Renal cortex interstitium (tissue), 15 donors: ENCODE measurements at places on chromosomes 11 and 22. TPM values are rescaled to one million over a fixed set of nuclear protein-coding genes. Genes with fewer than 3 reads are reported as not detected.

Gene POTEH
- not detected for polyA plus RNA-seq

DNA sequence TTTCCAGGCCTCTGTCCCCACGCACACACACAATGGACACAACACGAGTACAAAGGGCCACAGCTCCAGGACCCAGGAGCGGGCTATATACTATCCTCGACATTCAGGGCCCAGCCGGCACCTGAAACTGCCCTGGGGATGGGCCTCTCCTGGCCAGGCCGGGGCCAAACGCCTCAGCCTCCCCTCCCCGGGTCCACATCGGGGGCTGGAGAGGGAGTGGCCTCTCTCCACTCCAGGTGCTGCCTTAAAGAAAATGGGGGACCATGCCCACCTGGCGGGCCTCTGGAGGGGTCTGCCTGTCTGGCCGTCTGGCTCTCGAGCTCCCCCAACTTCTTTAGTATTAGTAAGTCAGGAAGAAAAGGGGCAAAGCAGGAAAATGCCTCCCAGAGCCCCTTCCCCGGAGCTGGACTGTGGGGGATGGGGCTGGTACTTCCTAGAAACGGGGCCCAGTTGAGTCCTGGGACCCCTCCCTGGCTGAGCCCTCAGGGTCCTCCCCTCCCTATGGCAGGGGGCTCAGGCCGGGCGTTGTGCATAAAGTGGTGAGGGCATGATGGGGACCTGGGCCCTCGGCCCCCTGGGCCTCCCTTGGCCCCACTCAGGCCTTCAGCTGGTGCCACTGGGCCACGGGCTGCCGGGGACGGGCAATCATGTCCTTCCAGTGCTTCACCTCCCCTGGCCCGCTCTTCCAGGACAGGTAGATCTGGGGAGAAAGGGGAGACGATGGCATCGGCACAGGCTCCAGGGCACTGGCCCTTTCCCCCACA is 9.7 kb downstream of the LRRC10B start:
- no peak for DNase-seq

GRCh38 chr22:33652615-33653014 is 267.7 kb downstream of the LARGE1 start:
- DNase-seq, result no peak

DNA sequence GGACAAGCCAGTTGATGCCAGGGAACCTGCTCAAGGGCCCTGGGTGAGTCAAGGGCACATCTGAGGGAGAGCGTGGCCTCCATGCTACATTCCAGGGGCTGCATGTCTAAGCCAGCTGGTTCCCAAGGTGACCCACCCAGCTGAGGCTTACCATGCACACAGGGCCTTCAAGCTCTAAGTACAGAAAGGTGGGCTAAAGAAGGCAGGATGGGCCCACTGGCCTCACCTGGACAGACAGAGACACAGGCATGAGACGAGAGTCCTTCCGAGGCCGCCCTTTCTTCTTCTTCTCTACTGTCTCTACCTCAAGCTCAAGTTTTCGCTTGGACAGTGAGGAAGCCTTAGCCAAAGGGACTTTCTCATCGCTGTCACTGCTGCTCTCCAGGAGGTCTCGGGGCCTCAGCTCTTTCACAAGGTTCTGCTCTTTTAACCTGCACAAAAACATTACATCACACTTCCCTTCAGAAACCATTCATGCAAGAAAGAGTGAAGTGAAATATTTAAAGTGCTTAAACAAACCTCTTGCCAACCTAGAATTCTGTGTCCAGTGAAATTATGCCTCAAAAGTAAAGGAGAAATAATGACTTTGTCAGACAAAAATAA is 69.9 kb downstream of the HIRA start:
- DNase-seq, result no peak

DNA sequence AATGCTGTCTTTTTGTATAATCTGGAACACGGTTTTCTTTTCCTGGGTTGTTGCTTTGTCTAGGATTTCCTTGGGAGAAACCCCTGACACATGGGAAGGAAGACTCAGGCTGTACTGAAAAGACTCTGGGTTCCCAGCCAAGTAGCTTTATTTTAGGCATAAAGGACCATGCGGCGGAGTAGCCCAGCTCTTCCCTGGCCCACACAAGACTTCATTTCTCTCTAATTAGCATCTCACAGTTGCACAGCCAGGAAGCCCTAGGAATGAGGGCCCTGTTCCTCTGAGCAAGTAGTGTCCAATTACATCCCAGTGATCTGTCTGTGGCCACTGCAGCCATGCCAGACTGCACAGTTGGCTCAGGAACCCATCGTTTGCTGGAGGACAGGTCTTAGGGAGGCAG is 319.5 kb downstream of the TENM4 start:
- no peak for DNase-seq

- DNase-seq, result no peak
These were observed 26.6 kb downstream of the IGSF9B start for GRCh38 chr11:133930053-133930766.

Gene TRIM48
- polyA plus RNA-seq, result not detected

DNA sequence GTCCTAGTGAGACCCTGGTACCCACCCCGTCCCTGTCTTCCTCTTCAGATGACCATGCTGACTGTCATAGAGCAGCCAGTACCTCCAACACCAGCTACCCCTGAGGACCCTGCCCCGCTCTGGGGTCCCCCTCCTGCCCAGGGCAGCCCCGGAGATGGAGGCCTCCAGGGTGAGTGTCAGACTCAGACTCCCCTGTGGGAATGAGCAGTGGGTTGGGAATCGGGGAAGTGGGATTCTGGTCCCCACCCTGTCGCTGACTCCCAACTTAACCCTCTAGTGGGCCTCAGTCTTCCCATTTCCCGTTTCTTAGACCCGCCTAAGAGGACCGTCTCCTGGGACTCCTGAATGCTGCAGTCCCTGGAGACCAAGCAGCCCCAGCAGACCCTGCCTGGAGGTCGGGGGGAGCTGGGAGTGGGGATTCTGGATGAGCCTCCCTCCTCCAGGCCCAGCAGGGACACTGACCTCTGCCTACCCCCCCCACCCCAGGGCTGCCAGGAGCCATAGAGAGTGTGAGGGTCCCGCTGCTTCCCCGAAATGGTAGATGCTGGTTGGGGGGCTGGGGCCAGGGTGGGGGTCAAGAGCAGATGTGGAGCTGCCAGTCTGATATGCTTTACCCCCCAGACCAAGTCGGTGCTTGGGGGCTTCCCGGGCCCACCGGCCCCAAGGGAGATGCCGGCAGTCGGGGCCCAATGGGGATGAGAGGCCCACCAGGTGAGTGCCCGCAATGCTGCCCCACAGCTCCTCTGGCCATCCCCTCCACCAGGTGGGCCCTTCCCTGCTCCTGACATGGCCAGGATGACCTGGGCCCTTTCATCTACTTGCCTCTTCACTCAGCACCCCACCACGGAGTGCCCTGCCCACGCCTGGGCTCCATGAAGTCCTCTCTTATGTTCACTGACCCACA is 25.5 kb downstream of the EMID1 start:
- no peak for DNase-seq

DNA sequence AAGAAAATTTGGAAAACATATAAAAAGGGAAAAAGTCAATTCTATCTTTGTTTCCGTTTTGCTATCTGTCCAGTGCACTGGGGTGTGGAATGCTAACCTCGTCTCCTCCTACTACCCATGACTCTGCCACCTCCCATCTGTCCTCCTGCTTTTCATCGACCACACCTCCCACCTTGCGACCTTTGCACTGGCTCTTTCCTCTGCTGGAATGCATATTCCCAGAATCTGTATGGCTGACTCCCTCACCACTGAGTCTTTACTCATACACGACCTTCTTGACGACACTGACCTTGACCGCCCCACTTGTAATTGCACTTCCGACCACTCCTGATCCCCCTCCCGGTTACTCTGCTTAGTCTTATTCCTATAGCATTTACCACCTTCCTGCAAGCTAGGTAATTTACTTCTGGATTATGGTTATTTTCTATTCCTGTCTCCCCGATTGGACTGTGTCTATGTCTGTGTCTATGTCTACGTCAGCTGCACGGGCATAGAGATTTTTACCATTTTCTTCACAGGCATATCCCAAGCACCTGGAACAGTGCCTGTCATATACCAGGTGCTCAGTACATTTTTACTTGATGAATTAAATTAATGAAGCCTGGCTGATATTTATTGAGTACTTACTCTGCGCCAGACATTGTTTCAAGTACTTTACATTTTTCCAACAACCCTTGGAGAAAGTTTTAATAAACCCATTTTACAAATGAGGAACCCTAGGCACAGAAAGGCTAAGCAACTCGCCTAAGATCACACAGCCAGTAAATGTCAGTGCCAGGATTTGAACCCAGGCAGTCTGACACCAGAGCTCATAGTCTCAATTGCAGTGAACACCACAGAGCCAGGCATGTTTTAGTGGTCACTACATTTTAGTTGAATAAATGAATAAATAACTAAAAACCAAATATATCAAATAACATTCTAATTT is 89.3 kb upstream of the SLC22A12 start:
- no peak for DNase-seq

- DNase-seq, result no peak
These were observed at the start of gene BBOX1 for GRCh38 chr11:27040302-27041115. BBOX1 (plus strand) TSS chr11:27040815; CDS start chr11:27055431, 14,616 bp downstream.

DNA sequence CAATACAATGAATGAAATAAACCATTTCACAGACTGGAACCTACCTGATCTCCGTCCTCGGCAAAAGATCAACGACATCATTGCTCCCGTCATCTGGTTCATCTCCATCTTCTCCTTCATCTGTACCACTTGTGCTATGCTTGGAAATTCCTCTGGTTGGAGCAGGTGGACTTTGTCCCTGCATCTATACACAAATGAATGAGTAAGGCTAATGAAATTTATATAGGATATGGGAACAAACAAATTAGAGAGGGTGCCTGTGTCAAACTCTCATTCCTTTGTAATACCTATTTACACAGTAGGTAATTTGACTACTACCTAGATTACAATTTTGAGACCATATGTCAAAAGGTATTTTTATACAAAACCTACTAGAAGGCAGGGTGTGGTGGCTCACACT is 59.4 kb downstream of the F2 start:
- DNase-seq, result no peak

DNA sequence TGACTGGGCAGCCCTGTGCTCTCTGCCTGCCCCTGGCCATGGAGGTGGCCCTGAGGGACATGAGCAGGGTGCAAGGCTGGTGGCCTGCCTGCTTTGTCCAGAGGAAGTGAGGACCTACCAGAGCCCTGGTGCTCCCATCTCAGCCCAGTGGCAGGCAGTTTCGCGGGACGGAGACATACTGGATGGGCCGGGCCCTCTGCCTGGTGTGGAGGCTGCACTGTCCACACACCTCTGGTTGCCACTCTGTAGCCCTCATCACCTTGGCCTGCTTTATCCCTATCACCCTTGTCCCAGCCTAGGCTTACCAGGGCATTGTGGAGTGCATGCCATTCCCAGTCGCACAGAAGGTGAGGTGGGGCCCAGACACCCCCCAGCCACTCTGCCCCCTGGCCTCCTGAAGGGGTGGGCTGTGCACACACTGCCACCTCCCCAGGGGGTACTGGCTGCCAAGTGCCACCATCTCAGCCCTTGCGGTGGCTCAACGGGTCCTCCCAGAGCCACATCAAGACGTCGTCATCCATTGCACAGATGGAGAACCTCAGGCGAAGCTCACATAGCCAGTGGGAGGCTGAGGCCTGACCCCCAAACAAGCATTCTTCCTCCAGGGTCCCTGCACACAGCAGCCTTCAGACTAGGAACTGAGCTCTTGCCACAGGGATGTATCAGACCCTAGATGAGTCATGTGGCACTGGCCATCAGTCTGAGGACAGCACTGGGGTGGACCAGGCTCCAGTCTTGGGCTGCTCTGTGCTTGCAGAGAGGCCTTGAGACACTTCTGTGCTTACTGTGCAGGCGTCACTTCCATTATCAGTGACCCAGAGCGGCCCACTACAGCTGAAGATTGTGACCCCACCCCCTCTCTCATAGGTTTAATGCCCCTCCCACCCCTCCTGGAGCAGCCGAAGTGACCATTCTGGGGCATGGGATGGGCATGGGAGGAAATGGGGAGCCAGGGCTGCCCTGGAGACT is 176.1 kb downstream of the IGLL1 start:
- DNase-seq, result no peak

DNA sequence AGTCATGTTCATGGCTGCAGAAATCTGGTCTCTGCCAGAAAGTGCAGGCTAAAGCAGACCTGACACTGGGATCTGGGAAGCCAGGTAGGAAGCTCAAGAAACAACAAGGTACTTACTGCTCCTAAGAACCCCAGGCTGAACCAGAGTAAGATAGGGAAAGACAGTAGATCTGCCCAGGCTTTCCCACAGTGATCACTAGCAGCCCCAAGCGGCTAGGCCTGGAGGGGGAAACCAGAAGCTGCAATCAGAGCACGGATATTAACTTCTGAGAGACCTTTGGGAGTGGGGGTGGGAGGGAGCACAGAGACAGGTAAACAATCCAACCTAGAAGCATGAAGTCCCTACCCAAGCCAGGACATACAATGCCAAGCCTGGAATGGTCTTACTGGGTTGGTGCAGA is 135.2 kb upstream of the C11orf58 start:
- no peak for DNase-seq

DNA sequence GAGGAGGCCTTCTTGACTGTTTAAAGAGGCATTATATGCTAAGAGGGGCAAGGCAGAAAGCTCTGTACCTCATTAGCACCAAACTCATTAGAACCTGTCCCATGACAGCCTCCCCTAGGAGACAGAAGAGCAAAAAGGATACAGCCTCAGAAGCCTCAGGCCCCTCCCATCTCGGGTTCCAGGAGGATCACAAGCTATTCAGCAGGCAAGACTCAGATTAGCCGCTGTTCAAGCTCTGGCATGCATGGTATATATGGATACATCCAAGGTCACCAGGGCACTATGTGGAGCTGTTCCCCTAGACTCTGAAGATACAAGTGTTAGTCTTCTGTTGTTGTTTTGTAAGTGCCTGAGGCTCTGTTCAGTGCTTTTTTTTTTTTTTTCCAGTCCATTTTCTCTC is 32.1 kb downstream of the ATXN10 start:
- DNase-seq, result no peak

GRCh38 chr11:6433998-6434660 is 6.7 kb downstream of the HPX start:
- no peak for DNase-seq

GRCh38 chr11:35157814-35158700 is 19.1 kb downstream of the CD44 start:
- DNase-seq, result no peak

DNA sequence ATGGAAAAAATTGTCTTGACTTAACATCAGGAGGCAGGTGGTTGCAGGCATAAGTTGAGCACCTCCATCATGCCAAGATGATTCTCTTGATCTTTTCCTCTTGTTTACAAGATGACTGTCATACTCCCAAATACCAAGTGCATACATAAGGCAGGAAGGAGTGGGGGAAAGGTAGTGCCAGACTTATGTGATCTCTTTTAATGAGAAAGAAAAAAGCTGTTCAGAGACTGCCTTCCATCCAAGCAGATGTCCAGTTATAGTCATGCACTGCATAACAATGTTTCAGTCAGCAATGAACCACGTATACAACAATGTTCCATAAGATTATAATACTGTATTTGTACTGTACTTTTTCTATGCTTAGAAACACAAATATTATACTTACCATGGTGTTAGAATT is 135.7 kb downstream of the EHF start:
- no peak for DNase-seq
